ENCODE measurements at places on chromosomes 12 and 14.

GRCh38 chr12:15856097-15856982 is 25.8 kb upstream of the STRAP start:
- DNase-seq: no peak

DNA sequence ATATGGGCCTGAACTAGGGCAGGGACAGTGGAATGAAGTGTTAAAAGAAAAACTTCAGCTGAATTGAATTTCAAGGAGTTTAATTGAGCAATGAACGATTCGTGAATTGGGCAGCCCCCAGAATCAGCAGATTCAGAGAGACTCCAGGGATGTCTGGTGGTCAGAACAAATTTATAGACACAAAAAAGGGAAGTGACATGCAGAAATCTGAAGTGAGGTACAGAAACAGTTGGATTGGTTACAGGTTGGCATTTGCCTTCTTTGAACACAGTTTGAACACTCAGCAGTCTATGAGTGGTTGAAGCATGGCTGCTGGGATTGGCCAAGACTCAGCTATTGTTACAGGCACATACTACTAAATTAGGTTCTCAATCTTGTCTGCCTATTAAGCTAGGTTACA is 9.7 kb upstream of the TBPL2 start:
- DNase-seq: no peak

DNA sequence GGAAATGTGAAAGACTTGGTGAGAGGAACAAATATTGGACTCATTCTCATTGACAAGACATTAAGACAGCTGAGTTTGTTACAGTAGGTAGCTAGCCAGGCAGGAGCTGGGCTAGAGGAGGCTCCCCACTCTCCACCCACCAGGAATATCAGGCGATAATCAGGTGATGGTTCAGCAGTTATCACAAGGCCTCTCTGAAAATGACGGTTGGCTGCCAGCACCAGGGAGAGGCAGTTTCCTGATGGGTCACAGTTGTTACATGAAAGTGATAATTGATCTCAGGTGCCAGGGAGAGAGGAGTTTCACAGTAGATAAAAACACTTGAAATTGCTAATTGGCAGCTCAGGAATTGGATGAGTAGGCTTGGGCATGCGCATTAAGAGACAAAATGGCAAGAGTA is 116.5 kb downstream of the TMTC2 start:
- DNase-seq: no peak

GRCh38 chr14:105444859-105445258 is 25.2 kb downstream of the MTA1 start:
- DNase-seq: no peak

DNA sequence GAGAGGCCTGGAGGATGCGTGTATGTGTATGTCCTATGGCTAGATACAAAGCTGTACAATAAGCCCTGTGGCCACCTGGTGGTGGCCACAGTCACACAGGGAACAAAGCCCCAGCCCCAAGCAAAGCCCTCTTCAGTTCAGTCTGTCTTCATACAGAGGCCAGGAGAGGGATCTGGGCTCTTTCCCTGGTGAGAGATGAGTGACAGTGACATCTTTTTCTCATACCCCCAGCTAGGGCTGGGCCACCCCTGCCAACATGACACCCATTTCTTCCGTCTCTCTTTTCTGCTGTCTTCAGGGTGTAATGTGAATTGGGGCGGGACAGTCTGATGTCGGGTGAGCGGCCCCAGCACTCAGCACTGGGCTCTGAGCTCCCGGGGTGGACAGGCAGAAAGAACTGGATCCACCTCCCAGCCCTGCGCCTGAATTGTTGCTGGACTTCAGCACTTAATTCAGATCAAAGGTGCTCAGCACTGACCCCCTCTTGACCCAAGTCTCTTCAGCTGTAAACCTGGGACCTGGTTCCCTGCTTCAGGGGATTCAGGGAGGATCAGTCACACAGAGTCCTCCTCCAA is 59.8 kb downstream of the SERPINA3 start:
- no peak for DNase-seq

GRCh38 chr14:89366864-89367778 is 49.9 kb downstream of the FOXN3 start:
- DNase-seq: no peak

DNA sequence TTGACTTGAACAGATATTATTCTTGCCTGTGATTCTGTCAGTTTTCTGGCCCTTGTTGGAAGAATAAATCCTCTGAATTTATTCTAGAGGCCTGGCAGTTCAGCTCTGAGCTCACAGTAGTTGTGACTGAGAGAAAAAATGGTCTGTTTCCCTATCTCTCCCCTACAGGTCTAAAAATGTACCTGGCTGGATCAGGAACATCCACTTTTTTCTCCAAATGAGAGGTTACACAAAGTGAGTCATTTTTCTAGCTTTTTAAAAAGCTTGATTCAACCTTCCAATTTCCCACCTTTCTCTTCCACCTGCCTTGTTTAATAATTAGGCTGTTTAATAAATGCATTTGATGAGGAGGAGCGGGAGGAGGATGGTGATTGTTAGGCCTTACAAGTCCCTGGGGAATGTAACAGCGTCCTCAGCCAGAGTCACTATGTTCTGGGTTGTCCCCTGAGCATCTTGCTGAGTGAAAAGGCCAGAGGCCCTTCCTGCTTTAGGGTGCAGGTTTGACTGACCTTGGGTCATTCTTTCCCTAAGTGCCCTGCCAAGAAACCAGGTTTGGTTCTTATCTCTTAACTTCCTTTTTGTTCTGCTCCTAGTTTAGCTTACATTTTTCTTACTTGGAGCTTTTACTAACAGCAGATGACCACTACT is 91.7 kb upstream of the FUT8 start:
- no peak for DNase-seq

DNA sequence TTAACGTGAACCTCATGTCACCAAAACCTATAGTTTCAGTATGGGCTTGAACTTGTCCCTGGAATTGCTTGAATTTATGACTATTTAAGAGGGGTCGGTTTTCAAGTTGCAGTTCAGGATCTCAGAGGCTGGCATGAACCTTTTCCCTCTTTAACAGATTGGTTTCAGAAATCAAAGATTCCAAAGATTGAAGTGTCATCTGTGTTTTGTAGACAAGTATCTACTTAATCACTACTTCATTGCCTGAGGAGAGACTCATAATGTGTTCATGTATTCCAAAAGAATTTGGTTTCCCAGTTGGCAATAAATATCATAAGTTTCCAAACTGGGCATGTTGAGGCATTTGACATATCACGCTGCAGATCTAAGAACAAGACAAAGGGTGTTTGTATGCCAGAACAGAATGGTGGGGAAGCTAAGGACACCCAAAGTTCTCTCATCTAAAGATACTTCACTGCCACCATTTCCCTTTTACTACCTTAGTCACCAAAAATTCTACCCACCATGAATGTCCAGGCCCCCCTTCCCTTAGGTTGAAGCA is 199.5 kb downstream of the NUAK1 start:
- no peak for DNase-seq

DNA sequence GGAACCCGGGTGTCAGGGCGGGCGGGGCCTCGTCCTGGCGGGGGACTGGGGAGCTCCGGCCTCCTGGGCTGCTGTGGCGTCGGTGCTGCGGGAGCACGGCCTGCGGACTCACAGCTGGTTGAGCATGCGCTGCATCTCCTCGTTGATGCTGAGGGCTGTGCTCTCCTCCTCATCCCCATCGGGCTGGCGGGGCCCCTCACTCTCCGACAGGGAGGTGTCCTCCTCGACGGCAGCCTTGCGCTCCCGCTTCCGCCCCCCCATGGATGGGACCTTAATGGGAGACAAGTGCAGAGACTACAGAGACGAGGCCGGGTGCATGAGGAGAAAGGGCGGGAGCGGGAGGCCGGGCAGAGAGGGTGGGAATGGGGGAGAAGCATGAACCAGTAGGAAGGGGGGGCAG is 7.3 kb downstream of the IFFO1 start:
- DNase-seq: no peak

DNA sequence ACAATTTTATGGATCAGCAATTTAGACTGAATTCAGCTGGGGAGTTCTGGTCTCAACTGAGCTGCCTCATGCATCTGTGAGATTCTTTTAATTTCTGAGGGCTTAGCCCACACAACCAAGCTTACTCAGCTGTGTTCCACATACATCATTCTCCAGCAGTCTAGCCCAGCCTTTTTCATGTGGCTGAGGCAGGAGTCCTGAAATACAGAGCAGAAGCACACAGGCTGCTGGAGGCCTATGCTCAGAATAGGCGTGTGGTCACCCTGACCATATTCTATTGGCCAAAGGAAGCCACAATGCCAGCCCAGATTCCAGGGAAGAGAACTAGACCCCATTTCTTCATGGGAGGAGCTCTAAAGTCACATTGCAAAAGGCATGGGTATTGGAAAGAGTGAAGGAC is 72.3 kb upstream of the DHRS4 start:
- no peak for DNase-seq

DNA sequence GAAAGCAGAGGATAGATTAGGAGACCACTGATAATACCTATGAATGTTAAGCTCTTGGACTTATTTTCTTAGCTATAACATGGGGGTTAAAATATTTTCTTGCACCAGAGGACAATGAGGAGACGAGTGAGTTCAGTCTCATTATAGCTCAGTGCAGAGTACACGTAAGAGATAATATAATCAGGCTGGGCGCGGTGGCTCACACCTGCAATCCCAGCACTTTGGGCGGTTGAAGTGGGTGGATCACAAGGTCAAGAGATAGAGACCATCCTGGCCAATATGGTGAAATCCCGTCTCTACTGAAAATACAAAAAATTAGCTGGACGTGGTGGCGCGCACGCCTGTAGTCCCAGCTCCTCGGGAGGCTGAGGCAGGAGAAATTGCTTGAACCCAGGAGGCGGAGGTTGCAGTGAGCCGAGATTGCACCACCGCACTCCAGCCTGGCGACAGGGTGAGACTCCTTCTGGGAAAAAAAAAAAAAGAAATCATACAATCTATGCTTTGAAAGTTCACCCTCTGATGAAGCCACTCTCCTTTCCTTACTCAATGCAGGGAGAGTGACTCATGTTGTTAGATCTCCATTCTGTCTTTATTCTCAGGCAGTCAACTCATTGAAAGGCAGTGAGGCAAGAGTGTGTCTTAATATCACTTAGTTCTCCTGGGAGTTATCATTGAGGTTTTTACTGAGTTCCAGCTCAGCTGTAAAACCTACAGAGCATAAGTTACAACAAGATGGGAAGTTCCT is 134.2 kb downstream of the SYNE2 start:
- no peak for DNase-seq
